Activated naive CD4-positive, alpha-beta T cell treated with anti-CD3 and anti-CD28 coated beads, Interleukin-2, amount 10 ng/mL, durations not matched to agents 7 days and 5 days (primary cell): ENCODE measurements at places on chromosomes 5 and 9.

DNA sequence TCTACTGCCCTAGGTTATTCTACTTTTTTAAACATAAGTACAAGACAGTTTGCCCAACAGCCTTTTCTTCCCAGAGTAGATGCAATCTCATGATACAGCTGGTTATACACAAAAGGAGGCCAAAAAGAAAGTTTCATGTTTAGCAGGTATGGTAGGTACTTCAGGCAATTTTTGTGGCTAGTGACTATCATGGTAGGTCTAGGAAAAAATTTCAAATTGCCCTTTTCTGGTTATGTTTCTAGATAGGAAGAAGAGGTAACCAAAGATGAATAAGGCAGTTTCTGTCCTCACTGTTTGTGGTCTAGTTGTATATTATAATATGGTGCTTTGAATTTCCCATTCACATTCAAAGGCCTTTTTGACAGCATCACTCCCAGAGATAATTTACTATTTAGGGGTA is 19.7 kb downstream of the MEGF9 start:
- no peak for DNase-seq
- no peak overlapping the region for H3K27ac ChIP-seq
- no peaks in the 10 kb centered on the region for H3K27me3 ChIP-seq
- H3K36me3 ChIP-seq: peaks cover 4% of the 10 kb centered on the region
- H3K4me1 ChIP-seq: peaks cover 24% of the 10 kb centered on the region

- H3K4me3 ChIP-seq: no peak overlapping the region
- H3K4me1 ChIP-seq: no peaks in the 10 kb centered on the region
- H3K27me3 ChIP-seq: no peaks in the 10 kb centered on the region
Observed at GRCh38 chr5:165631235-165631634, 2125.8 kb downstream of the MAT2B start.

DNA sequence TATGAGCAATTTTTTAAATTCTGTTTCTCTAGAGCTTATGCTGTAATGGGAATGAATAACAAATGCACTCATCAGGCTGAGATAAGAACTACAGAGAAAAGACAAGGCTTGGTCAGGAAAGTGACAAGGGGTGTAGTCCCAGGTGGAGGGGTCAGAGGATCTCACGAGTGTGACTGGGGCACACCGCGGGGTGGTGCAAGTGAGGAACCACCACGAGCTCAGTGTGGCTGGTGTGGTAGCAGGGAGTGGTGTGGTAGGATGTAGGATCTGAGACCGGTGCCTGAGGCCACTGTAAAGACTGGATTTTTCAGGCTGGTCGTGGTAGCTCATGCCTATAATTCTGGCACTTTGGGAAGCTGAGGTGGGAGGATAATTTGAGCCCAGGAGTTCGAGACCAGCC is 9.0 kb downstream of the ANXA6 start:
- H3K36me3 ChIP-seq: peaks cover 75% of the 10 kb centered on the region
- peaks cover 100% of the 10 kb centered on the region for H3K4me1 ChIP-seq
- peak; percentile 41 for DNase-seq
- peak overlapping the region; percentile 27 for H3K4me3 ChIP-seq

GRCh38 chr9:79242489-79242888 is 329.3 kb upstream of the TLE4 start:
- H3K4me1 ChIP-seq: no peaks in the 10 kb centered on the region
- H3K27ac ChIP-seq: no peak overlapping the region
- no peaks in the 10 kb centered on the region for H3K36me3 ChIP-seq
- H3K4me3 ChIP-seq: no peak overlapping the region

DNA sequence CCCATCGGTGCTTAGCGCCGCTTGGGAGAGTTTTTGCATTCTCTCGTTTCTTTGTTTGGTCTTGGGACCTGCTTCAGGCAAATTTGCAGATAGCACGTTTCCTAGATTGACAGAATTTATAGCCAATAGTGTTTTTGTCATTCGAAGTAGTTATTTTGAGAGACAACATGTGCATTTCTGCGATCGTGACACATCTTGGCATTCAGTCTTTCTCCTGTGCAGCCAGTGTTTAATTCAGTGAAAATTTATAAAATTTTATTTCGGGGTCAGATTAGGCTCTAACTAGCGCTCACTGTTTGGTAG is 830 bp downstream of the PRRC1 start:
- peaks cover 23% of the 10 kb centered on the region for H3K4me1 ChIP-seq
- H3K36me3 ChIP-seq: peaks cover 31% of the 10 kb centered on the region
- peak overlapping the region; percentile 80 for H3K27ac ChIP-seq
- H3K27me3 ChIP-seq: peaks cover 3% of the 10 kb centered on the region

DNA sequence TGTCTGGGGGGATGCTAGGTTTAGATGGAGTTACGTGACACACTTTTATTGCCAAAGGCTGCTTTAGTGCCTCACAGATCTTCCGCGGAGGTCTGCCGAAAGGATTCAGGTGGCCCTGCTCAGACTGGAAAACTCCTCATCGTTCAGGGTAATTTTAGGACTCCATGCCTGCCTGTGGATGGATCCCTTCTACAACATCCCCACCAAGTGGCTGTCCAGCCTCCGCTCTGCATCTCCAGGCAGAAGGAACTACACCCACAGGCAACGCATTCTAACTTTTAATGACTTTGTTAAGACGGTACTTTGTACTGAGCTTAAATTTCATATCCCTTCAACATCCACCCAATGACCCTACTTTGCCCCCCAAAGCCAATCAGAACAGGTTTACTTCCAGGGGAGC is 29.4 kb downstream of the ATPSCKMT start:
- H3K36me3 ChIP-seq: peaks cover 7% of the 10 kb centered on the region
- H3K4me3 ChIP-seq: no peak overlapping the region
- H3K27me3 ChIP-seq: no peaks in the 10 kb centered on the region
- no peak for DNase-seq

DNA sequence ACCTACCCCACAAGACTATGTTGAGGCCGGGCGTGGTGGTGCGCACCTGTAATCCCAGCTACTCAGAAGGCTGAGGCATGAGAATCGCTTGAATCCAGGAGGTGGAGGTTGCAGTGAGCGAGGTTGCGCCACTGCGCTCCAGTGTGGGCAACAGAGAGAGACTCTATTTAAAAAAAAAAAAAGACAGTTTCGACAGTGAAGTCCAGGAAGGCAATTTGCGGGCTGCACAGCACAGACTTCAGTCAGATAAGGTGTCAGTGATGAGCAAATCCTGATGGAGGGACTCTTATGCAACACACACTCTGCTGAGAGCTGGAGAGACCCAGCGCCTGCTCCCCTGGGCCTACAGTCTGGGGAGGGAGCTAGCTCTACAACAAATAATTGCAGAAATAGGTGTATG is 14.2 kb downstream of the CCNJL start:
- no peaks in the 10 kb centered on the region for H3K36me3 ChIP-seq
- no peak for DNase-seq
- no peaks in the 10 kb centered on the region for H3K4me1 ChIP-seq
- H3K27me3 ChIP-seq: peaks cover 8% of the 10 kb centered on the region

DNA sequence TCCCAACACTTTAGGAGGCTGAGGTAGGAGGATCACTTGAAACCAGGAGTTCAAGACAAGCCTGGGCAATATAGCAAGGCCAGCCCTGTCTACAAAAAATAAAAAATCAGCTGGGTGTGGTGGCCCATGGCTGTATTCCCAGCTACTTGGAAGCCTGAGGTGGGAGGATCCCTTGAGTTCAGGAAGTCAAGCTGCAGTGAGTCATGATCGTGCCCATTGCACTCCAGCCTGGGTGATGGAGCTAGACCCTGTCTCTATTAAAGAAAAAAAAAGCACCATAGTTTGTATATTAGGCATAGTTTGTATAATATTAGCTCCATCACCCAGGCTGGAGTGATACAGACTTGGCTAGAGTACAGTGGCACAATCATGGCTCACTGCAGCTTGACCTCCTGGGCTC is 9.6 kb upstream of the NME5 start:
- H3K36me3 ChIP-seq: no peaks in the 10 kb centered on the region
- no peaks in the 10 kb centered on the region for H3K4me1 ChIP-seq
- no peak overlapping the region for H3K27ac ChIP-seq
- DNase-seq: no peak
- peaks cover 11% of the 10 kb centered on the region for H3K27me3 ChIP-seq
